Neural crest cell (in vitro differentiated cells): ENCODE measurements at places on chromosomes 2 and 18. TPM values are rescaled to one million over a fixed set of nuclear protein-coding genes. Genes with fewer than 3 reads are reported as not detected.
A peak's percentile ranks its signal among the peaks of the same experiment; 100 is the strongest.

GRCh38 chr2:44826601-44827000 is 114.9 kb upstream of the SIX3 start:
- H3K27ac ChIP-seq, result no peak overlapping the region
- no peak for DNase-seq
- H3K27me3 ChIP-seq, result peaks cover 10% of the 10 kb centered on the region
- no peaks in the 10 kb centered on the region for H3K4me1 ChIP-seq
- H3K36me3 ChIP-seq, result no peaks in the 10 kb centered on the region

GRCh38 chr2:190514676-190515075 is 19.8 kb downstream of the NEMP2 start:
- no peak overlapping the region for H3K27ac ChIP-seq
- DNase-seq, result no peak
- H3K36me3 ChIP-seq, result no peaks in the 10 kb centered on the region
- H3K27me3 ChIP-seq, result no peaks in the 10 kb centered on the region

GRCh38 chr2:203849010-203849409 is 18.6 kb upstream of the CTLA4 start:
- DNase-seq, result no peak
- H3K36me3 ChIP-seq, result no peaks in the 10 kb centered on the region
- no peaks in the 10 kb centered on the region for H3K4me1 ChIP-seq
- H3K27me3 ChIP-seq, result no peaks in the 10 kb centered on the region
- H3K4me3 ChIP-seq, result no peak overlapping the region

GRCh38 chr2:105754011-105754410 is 9.3 kb downstream of the NCK2 start:
- H3K4me3 ChIP-seq, result no peak overlapping the region
- H3K27me3 ChIP-seq, result no peaks in the 10 kb centered on the region
- H3K4me1 ChIP-seq, result peaks cover 57% of the 10 kb centered on the region
- H3K27ac ChIP-seq, result no peak overlapping the region
- peaks cover 24% of the 10 kb centered on the region for H3K36me3 ChIP-seq
- DNase-seq, result no peak

GRCh38 chr2:229226382-229226781 is 44.7 kb downstream of the PID1 start:
- no peak overlapping the region for H3K27ac ChIP-seq
- H3K27me3 ChIP-seq, result peaks cover 10% of the 10 kb centered on the region
- H3K36me3 ChIP-seq, result peaks cover under 1% of the 10 kb centered on the region
- DNase-seq, result no peak
- H3K4me1 ChIP-seq, result no peaks in the 10 kb centered on the region

GRCh38 chr2:42092084-42092996 is 44.5 kb downstream of the PKDCC start:
- H3K4me1 ChIP-seq, result peaks cover 18% of the 10 kb centered on the region
- H3K36me3 ChIP-seq, result no peaks in the 10 kb centered on the region
- no peak overlapping the region for H3K27ac ChIP-seq

DNA sequence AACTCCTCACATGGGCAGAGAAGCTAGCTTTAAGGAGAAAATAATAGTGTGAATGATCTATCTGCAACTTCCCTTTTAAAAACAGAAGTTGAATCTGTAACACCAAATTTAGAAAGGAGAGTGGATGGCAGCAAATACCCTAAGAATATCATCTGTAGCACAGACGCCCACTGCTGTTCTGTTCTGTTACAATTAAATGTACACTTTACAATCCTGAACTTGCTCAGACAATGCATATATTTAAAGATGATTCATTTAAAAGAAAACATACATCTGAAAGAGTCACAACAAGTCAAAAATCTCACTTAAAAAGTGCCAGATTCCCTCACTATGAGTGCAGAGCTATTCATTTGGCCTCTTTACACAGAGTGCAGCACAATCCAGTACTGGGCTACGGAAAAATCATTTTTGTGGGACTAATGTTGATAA is 8.0 kb upstream of the SERTAD2 start:
- no peaks in the 10 kb centered on the region for H3K27me3 ChIP-seq
- H3K36me3 ChIP-seq, result no peaks in the 10 kb centered on the region
- H3K4me1 ChIP-seq, result peaks cover 20% of the 10 kb centered on the region

DNA sequence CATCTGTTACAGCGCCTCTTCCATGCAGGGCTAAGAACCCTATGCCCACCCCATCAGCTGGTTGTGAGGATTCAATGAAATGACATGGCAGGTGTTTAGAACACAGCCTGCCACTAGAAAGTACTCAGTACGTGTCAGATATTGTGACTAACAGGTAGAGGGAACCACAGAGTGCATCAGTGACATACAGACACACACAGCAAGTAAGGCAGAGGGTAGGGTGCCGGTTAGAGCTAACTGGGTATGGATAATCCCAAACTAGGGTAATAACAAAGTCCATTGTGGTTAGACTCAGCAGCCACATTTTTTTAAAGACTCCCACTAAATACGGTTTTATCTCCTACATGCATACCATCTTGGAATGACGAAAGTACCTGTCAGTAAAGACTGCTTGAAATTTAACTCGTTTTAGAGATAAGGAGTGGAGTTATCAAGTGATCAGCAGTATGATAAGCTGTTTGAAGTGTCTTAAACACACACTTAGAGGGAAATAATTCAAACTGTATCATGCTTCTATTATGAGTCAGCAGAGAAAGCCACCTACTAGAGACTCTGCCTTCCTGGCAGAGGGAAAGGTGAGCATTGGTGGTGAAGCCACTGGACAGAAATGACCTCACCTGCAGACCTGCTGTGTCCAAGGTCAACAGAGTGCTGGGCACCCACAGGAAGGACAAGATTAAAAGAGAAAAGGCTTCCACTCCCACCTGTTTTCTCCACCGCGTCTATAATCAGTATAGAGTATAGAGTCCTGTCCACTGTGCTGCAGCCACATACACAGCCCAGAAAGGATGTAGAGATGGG is 20.6 kb downstream of the MPPE1 start:
- H3K36me3 ChIP-seq, result no peaks in the 10 kb centered on the region
- H3K4me1 ChIP-seq, result no peaks in the 10 kb centered on the region
- DNase-seq, result no peak
- H3K27ac ChIP-seq, result no peak overlapping the region

DNA sequence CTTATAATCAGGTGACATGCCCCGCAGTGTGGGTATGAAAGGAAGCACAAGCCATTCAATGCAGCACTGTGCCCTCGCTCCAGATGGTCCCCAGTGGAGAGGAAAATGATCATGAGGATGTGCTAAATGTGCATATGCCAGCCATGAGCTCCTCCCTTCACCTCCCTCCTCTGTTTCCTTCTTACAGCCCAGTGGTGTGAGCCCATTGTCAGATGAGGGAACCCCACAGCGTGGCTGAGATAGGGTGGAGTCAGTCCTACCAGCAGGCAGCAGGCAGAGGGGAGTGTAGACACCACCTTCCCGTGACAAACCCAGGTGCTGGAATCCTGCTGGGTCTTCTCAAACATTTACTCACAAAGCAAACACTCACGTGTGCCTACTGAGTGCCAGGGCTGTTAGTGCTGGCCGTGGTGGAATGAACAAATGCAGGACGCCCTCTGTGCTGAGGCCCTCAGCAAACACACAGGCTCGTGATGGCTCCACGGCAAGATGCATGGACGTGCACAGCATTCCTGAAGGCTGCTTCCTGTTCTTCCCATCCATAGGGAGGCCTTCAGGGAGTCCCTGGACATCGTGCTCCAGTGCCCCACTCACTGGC is 181.7 kb upstream of the TPO start:
- no peaks in the 10 kb centered on the region for H3K4me1 ChIP-seq
- H3K27ac ChIP-seq, result no peak overlapping the region
- no peaks in the 10 kb centered on the region for H3K36me3 ChIP-seq
- H3K27me3 ChIP-seq, result no peaks in the 10 kb centered on the region
- H3K4me3 ChIP-seq, result no peak overlapping the region
- no peak for DNase-seq

GRCh38 chr2:72136331-72136730 is 11.3 kb downstream of the CYP26B1 start:
- peak; percentile 41 for DNase-seq
- H3K4me3 ChIP-seq, result no peak overlapping the region
- H3K27me3 ChIP-seq, result peaks cover 29% of the 10 kb centered on the region
- peaks cover 17% of the 10 kb centered on the region for H3K4me1 ChIP-seq
- H3K27ac ChIP-seq, result peak overlapping the region; percentile 43

- H3K36me3 ChIP-seq, result no peaks in the 10 kb centered on the region
- H3K27me3 ChIP-seq, result no peaks in the 10 kb centered on the region
- H3K4me3 ChIP-seq, result no peak overlapping the region
- no peak for DNase-seq
- peaks cover 14% of the 10 kb centered on the region for H3K4me1 ChIP-seq
- H3K27ac ChIP-seq, result no peak overlapping the region
Measured at GRCh38 chr2:234394450-234394849, 102.4 kb downstream of the ARL4C start.

DNA sequence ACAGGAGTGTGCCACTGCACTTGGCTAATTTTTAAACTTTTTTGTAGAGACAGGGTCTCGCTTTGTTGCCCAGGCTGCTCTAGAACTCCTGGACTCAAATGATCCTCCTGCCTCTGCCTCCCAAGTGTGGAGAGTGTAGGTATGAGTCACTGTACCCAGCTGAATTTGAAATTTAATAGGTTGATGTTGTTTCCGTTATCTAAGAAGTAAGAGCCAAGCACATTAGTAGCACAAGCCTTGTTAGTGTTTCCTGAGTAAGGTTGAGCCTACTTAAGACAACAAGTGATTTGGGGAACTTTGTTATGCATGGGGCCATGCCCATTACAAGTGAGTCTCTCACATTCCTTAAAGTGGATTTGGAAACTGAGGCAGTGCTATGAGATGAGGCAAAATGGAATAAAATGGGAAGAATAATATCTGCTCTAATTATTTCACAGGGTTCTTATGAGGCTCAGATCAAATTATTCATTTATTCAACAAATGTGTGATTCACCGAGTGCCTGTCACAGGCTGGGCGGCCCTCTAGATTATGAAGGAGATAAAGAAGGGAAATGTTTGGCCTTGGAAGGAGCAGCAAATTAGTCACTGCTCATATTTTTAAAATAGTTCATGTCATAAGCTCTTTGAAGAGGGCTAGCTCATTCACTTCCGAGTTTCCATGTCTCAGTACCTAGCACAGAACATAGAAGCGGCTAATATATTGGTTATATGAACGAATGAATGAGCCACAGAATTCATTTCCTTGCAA is 217.2 kb downstream of the LDLRAD4 start:
- peaks cover 4% of the 10 kb centered on the region for H3K27me3 ChIP-seq
- H3K4me1 ChIP-seq, result no peaks in the 10 kb centered on the region
- DNase-seq, result no peak
- no peak overlapping the region for H3K27ac ChIP-seq
- no peaks in the 10 kb centered on the region for H3K36me3 ChIP-seq

DNA sequence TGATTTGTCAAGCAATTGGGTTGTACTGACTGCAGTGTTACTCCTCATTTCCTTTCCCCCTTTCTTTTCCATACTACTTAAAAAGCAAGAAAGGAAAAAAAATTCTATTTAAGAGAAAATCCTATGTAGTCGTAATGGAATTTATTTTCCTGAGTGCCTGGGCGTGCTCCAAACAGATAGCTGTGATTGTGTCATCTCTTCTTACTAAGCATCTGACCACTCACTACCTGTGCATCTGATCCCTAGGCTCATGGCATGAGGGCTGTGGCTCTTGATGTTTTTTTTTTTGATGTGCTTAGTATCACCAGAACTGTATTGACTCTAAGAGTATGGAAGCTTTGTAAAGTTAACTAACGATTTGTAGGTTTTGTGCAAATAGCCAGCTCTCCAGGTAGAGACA is 19.0 kb downstream of the CRIM1 start:
- H3K27me3 ChIP-seq, result no peaks in the 10 kb centered on the region
- H3K4me3 ChIP-seq, result no peak overlapping the region
- H3K27ac ChIP-seq, result no peak overlapping the region
- DNase-seq, result no peak
- H3K4me1 ChIP-seq, result peaks cover 40% of the 10 kb centered on the region

DNA sequence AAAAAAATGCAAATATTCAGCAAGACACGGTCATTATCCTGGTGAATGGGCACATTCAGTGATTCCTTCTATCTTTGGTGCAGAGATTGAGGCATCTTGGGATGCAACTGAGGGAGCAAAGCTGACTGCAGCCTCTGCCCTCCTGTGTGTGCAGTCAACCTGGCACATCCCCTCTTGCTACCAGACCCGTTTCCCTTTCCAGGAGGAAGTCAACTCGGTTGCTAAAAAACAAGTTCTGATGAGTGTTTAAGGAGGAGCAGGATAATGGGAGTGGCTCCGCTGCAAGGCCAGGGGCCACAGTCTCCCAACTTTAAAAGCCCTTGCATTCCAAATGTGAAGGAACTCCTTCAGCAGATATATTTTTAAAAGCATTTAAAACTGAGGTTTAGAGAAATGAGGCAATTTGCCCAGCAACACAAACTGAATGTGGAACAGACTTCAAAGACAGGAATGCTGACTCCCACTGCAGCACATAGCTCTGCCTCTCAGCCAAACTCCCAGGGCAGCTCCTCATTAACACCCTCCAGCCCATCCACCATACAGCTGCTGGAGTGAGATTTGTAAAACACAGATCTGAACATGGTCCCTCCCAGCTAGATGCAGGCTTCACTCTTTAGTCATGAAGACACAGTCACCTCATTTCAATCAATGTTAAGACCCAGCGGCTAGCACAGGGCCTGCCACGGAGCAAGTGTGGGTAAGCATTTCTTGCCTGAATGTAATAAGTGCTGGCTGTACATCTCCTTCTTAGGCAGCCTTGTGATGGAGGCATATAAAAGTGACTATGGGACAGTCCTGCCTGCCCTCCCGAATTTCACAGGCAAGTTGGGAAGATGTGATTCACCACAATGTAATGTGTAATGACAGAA is 54.3 kb downstream of the VSNL1 start:
- no peaks in the 10 kb centered on the region for H3K4me1 ChIP-seq
- no peak overlapping the region for H3K4me3 ChIP-seq
- H3K36me3 ChIP-seq, result no peaks in the 10 kb centered on the region
- DNase-seq, result no peak
- H3K27me3 ChIP-seq, result no peaks in the 10 kb centered on the region

GRCh38 chr18:26593365-26594320 is 45.3 kb upstream of the KCTD1 start:
- H3K36me3 ChIP-seq, result peaks cover 8% of the 10 kb centered on the region
- no peak for DNase-seq
- H3K4me3 ChIP-seq, result no peak overlapping the region
- no peak overlapping the region for H3K27ac ChIP-seq

- no peaks in the 10 kb centered on the region for H3K4me1 ChIP-seq
- no peak for DNase-seq
- H3K4me3 ChIP-seq, result no peak overlapping the region
- peaks cover 25% of the 10 kb centered on the region for H3K27me3 ChIP-seq
- no peaks in the 10 kb centered on the region for H3K36me3 ChIP-seq
- no peak overlapping the region for H3K27ac ChIP-seq
Measured at GRCh38 chr2:240909216-240909974, 3.3 kb downstream of the CROCC2 start.

GRCh38 chr2:132519566-132519965 is 103.0 kb downstream of the GPR39 start:
- no peak overlapping the region for H3K27ac ChIP-seq
- H3K36me3 ChIP-seq, result no peaks in the 10 kb centered on the region

The GPAT2 gene
- total RNA-seq, result not detected in 2 replicates

The PLGLB2 gene
- 2.2 and 2.9 TPM in 2 replicates for total RNA-seq

The SERPINB11 gene
- total RNA-seq, result not detected in 2 replicates

The EMILIN1 gene
- total RNA-seq, result 22.6 and 24.1 TPM in 2 replicates

The RGPD8 gene
- 4.3 and 4.8 TPM in 2 replicates for total RNA-seq

The DYNC2LI1 gene
- total RNA-seq, result 20.0 and 22.0 TPM in 2 replicates

The PRSS56 gene
- total RNA-seq, result 52.4 and 54.2 TPM in 2 replicates

The CD207 gene
- not detected in 2 replicates for total RNA-seq

The CXCR2 gene
- total RNA-seq, result not detected in 2 replicates

The SLC25A52 gene
- total RNA-seq, result not detected in 2 replicates

The HOXD13 gene
- not detected in 2 replicates for total RNA-seq

The REG3G gene
- total RNA-seq, result not detected in 2 replicates

The HRH4 gene
- 0.07 TPM in 1 of 2 replicates, not detected in the other for total RNA-seq

The CYP26B1 gene
- 15.4 and 16.4 TPM in 2 replicates for total RNA-seq

The SERPINB10 gene
- total RNA-seq, result not detected in 2 replicates

The DES gene
- 0.28 TPM in 1 of 2 replicates, not detected in the other for total RNA-seq
